ENCODE measurements at places on chromosomes 2 and 18. TPM values are rescaled to one million over a fixed set of nuclear protein-coding genes. Genes with fewer than 3 reads are reported as not detected.

GPBAR1 gene
- 1.5 TPM for total RNA-seq

ADRA2B gene
- total RNA-seq = 1.1 TPM

MARCO gene
- total RNA-seq = 4.8 TPM

TCF23 gene
- total RNA-seq = 0.42 TPM

DNA sequence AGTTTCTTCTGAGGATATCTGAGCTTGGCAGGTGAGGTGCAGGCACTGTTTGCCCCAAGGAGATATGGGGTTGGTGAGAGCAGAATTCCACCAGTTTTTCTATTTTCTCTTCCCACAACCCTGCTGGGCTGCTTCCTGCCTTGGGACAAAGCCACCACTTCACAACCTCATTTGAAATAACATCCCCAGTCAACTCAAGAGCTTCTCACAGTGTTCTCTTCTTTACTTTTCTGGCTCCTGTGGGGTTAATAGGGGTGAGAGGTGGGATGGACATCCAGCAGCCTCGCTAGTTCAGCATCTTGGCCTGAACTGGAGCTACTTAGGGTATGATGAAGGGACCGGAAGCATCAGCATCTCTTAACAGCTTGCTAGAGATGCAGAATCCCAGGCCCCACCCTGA, 106.3 kb downstream of the SLC4A3 start:
- DNase-seq = no peak

DNA sequence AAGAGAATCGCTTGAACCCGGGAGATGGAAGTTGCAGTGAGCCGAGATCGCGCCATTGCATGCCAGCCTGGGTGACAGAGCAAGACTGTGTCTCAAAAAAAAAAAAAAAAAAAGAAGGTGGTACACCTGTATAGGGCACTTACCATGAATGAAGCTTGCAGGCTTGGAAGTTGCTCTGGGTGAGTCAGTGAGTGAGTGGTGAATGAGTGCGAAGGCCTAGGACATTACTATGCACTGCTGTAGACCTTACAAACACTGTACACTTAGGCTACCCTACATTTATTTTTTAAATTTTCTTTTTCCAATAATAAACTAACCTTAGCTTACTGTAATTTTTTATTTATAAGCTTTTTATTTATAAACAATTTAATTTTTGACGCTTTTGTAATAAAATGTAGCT, 78.4 kb upstream of the ATG16L1 start:
- DNase-seq = no peak

GRCh38 chr18:33577685-33578517, at the start of gene ASXL3:
Gene ASXL3, plus strand, starts transcription at chr18:33578219. Its CDS starts 413 bp downstream, at chr18:33578632.
- no peak for DNase-seq

DNA sequence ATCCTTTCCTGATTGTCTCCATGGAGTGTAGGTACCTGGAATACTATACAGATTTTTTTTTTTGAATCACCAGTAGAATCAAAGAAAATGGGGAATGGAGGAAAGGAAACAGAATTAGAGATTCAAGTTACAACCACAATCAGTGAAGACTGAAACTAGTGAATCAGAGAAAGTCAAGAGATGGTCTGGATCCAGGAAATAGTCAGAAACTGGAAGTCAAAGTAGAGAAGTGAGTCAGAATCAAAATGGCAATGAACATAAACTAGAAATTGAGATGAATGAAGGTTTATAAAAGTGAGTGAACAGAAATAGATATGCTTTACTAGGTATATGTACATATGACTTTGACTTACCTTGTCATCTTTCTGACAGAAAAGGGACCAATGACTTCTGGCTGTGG, 579.0 kb downstream of the PLCL1 start:
- no peak for DNase-seq

- no peak for DNase-seq
These were observed 52.8 kb upstream of the OTOF start for GRCh38 chr2:26530696-26531095.

DNA sequence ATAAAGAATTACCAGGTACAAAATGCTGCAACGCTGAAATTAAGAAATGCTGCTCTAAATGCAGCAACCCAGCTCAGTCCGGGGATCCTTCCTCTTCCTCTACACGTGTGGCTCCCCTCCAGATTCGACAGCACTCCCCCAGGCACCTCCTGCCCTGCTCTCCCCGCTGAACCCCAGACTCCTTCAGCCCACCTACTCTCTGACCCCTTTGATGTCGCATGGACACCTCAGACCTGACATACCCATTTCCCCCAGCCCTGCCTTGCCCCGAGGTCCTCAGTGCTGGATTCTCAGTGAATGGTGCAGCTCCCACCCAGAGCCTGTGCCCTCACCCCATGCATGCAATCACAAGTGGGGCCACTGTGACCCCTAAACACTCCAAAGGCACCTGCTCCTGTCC, 4.6 kb upstream of the ADRA2B start:
- DNase-seq = no peak

DNA sequence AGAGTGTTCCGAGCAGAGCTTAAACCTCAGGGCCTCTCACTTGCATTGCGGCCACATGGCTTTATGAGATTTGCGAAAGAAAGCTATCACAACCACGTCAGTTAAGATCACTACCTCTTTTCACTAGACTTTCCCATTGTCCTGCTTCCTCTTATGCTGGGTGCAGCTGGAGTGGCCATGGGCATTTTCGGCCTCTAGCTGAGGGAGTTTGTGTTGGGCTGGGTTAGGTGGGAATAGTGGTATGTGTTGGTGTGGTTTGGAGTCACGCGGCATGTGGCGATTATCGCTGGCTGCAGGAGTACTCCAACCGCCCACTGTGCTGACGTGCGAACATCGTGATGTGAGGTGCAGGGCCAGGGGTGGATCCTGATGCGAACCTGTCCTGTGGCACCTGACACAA, 27.1 kb downstream of the RALB start:
- no peak for DNase-seq

DNA sequence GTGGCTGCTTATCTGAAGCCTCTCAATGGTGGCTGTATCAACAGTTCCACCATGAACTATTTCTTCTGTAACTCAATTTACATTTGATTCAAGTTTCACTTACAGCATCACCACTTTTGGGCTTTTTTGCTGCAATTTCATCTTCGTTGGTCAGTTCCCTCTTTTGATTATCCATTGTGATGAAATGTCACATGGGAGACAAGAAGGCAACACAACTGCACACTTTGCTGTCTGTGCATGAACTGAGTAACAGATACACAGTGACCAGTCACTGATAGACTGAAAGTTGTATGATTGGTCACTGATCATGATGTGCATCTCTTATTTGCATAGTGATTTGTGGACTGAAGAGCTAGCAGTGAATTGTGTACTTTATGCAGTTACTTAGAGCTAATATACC, 130.7 kb upstream of the RNF152 start:
- DNase-seq = no peak
